ENCODE measurements at places on chromosomes 13 and 19.
A peak's percentile ranks its signal among the peaks of the same experiment; 100 is the strongest.

DNA sequence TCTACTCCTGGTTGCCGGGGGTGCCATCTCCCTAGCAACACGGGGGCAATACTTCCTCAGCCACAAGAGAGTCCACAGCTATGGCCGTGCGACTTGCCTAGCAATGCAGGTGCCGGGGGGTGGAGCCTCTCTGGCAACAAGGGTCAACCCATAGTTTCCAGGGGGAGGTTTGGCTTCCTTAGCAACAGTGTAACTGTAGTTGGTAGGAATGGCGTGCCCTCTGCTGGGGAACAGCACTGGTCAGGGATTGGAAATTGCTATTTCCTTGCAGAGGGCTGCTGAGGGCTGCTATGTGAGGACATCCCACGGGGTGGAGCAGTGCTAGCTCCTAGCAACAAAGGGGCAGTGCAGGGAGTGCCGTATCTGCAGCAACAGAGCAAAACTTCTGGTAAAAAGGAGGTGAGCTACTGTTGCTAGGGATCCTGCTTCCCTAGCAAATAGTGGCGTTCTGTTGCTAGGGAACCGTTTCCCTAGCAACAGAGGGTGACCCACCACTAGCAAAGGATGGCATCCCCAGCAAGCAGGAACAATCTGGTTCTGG, 7.0 kb upstream of the TMC4 start:
- DNase-seq = no peak

DNA sequence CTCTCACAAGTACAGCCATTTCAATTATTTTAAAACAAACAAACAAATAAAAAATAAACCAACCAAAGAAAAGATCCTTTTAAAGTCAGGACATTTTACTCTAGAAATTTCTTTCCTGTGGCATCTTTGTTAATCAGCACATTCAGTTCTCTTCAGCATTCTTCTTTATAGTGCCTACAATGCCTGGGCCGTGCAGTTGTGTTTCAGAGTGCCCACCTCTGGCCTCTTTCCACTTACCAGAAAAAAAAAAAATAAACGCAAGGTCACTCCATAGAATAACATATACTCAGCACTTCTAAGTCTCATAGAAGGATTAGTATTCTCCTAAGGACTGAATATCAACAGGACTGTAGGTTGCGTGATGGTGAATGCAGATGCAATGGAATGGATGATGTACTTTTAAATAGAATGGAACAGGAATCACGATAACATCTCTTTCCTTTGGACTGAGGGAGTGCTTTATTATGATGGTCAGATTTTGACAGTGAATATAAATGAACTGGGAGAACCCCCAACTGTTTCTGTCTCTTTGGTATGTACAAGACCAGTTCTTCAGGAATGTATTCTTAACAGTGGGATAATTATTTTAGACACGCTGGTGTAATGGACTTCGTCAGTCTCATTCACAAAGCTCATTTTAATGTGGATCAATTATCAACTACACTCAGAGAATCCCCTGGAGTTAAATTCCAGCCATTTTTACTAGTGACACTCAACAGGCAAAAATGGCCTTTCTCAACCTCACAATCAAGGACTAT, 125.0 kb upstream of the NBEA start:
- DNase-seq = no peak

DNA sequence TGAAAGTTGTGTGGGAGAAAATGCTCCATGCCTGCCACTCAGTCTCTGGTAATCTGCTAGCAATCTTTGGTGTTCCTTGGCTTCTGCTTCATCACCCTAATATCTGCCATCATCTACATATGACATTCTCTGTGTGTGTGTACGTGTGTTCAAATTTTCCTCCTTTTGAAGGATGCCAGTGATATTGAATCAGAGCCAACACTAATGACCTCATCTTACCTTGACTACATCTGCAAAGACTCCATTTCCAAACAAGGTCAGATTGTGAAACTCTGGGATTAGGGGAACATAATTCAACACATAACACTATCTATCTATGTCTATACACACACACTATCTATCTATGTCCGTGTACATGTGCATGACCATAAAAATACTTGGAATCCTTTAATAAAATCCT, 81.4 kb upstream of the IRS2 start:
- DNase-seq = no peak

DNA sequence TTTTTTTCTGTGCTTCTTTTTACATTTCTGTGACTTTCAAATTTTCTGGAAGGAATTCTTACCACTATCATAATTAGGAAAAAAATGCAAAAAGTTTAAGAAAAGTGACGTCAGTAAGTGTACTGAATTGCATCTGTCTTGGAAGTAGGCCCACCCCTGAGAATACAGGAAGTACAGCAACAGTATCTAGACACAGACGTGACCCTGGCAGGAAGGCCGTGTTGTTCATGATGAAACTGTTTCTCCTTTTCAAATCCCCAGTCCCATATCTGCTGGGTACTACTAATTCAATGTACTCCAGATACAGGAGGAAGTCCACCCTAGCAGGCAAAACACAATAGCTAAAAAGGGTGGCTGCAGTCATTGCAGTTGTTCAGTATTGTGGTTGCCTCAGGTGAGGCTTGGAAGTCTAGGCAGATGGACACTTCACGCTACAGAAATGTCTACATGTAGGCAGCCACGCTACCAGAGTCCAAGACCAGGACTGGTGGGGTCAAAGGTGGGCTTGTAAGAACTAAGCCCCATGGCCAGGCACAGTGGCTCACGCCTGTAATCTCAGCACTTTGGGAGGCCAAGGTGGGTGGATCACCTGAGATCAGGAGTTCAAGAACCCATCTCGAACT, 49.6 kb upstream of the MED4 start:
- DNase-seq = no peak

DNA sequence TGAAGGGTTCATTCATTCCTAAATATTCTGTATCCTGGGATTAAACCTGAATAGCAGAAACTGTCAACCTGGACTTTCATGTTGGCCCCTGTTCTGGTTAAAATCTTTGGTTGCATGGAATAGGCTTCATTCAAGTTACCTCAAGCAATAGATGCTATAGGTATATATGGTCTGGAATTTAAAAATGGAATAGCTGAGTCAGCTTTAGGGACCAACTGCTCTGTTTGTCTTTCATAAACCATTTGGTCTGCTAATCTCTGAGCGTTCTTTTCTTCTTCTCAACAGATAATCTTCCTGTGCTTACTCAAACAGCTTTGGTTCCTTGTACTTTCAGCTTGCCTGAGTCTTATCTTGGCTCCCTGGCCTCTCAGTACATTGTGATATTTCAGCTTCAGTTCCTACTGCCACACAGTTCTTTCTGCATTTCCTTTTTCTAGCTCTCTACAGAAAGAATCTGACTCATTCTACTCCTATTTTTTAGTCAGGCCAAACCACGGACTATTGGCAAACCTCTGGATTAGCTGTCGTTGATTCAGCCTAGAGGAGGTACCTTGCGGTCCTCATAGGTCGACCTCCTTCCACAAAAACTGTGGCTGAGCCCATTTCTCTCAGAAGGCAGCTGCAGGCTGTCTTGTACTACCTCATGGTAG, 35.9 kb upstream of the MAB21L1 start:
- peak; percentile 81 for DNase-seq

GRCh38 chr13:46387064-46387851, at the start of gene RUBCNL:
TSS of gene RUBCNL (minus strand) at chr13:46387252. CDS start at chr13:46372475, 14,777 bp downstream.
- no peak for DNase-seq

GRCh38 chr19:56866538-56866937, 26.0 kb upstream of the PEG3 start:
- no peak for DNase-seq

DNA sequence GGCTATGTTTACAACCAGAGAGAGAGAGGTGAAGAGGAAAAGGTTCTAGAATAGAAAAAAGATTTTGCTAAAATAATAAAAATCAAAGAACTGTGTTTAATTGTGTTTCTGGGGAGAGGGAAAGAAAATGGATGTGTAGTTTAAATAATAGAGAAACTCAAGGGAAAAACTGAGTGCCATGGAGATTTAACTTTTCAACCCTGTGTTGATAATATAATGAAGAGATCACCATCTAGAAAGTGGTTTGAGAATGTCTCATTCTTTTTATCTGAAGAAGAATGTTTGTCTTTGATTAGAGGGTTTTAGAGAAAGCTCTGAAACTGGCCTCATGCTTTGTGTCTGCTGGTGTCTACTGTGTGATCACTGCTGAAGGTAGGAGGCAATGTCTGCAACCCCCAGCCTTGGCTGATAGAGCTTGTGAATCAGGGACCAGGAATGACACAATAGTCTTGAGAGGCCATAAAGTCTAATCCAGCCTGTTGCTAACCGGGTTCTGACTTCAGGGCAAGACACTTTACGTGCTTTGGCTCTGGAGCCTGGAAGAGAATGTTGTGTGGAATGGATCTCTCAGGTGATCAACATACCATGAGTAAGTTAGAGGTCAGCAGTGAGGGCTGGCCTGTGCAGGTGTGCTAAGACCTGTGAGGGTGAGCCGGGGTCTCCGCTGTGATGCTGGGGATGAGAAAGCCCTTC, 5.4 kb downstream of the COL4A2 start:
- DNase-seq = peak; percentile 76

- no peak for DNase-seq
Observed at GRCh38 chr13:97226788-97227627, 4.9 kb downstream of the MBNL2 start.

DNA sequence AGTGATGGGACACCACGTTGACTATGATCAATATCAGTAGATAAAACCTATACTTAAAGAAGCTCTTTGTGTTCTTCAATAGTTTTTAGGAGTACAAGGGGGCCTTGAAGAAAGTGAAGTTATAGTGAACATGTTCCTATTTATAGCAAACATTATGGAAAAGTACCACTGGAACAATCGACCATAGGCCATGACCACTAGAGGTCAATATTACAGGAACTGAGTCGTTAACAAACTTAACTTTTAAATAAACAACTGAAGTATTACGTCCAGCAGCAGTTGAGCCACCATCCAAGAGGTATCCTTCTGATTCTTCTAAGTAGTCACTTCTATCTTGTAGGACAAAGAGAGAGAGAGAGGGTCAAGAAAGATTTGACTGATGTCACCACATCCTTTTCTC, 391.0 kb upstream of the SLITRK5 start:
- no peak for DNase-seq

DNA sequence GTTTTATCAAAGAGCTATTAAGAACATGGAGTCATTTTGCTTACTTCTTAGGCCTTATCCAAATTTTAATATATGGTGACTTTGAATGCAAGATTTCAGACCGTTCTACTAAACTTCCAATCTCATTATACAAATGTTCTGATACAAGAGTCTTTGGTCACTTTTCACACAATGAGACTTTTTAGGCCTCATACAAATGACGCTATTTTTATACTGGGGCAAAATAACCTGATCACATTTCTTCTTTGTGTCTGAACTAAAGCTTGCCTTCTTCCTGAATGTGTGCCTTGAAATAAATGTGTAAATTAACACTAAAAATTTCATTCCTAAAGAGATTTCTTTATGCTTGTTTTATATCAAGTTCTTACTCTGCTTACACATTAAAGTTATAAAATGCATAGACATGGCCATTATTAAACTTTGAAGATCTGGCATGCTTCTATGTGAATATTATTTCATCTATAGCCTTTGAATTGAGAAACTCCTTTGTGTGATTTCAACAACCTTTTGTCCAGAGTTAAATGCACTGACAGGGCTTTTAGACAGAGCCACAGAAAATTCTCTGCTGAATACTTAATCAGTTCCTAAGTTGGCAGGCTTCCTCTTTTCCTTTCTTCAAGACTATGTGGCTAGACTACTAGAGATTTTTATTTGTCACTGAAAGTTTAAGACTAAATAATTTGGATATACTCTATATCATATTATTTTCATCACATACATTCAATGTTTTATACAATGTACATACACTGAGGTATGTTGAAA, 86.1 kb downstream of the EDNRB start:
- DNase-seq = no peak

GRCh38 chr13:33025220-33025744, 9.1 kb downstream of the KL start:
- DNase-seq = no peak

GRCh38 chr19:29467824-29468401, 57.9 kb upstream of the VSTM2B start:
- no peak for DNase-seq

DNA sequence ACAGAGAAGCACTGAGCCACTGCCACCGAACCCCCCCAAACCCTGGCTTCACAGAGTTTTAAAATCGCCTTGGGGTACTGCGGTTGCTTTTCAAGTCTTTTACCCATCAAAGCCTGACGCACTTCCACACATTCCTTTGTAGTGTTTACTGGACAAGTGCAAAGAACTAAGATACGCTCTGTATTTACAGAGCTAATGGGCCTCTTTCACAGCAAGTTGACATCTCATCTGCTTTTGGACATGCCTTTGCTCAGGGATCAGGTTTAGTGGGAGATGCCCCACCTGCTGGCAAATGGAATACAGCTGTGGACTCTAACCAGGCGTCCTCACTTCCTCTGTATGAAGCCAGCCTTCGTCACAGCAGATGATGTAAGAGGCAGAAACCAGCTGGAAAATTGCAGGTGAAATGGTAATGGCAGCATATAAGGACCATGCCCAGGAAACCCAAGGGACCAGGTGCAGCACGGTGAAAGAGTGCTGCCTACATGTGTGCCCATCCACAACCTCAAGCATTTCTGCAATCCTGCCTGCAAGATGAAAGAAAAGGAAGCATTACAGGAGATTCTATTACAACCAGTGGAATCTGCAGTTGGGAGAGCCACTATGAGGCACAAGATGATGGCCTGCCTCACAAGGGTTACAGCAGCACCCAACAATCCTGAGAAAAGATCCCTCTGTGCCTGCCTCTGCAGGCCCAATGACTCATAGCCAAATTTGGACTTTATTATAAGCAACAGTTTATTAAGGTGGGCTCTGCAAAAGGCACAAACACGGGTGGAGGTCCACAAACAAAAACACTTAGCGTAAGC, 34.7 kb downstream of the BRD4 start:
- DNase-seq = no peak

GRCh38 chr19:31074199-31075125, 274.8 kb downstream of the TSHZ3 start:
- no peak for DNase-seq

DNA sequence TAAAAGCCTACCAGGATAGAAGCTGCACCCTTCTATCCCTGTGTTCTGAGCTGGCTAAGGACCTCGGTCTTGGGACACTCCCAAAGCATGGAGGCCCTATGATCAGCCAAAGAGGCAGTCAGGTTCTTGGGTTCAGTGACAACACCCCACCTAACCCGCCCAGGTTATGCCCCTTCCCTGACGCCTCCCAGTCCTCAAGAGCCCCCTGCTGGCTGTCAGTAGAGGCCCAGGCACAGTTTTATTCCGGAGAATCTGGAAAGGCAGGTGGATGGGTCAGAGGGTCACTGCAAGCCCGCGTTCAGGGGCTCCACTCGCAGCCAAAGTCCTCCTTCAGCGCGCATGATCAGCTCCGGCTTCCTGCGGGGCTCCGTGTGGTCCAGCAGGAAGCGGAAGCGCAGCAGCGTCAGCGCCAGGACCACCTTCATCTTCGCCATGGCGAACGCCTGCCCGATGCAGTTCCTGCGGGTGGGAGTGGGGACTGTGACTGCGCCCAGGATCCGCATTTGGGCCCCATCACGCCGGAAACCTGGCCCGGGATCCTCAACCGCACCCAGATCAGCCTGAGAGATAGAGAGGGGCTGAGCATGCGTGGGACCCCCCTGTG, 22.3 kb downstream of the OR10H3 start:
- DNase-seq = no peak
